Amygdala (tissue), 56 donors: ENCODE measurements at places on chromosomes 13 and 19.

DNA sequence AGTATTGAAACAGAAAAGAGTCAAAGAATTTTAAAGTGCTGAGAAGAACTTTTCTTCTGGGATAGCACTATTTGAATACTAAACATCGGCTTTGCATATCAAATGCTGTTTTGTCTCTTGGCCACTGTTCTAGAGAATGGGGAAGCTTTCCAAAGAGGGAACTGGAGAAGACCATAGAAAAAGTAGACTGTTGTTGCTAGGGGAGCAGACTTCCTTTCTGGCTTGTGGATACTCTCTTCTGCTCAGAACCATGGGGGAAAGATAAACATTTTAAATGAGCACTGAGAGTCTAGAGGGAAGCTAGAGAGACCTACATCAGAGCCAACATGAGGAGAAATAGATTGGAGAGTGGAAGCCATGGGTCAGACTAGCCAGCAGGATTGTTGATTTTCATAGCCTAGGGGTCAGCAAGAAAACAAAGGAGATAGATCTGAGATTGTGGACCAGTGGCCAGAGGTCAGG, 315.7 kb downstream of the KCTD12 start:
- DNase-seq: no peak

DNA sequence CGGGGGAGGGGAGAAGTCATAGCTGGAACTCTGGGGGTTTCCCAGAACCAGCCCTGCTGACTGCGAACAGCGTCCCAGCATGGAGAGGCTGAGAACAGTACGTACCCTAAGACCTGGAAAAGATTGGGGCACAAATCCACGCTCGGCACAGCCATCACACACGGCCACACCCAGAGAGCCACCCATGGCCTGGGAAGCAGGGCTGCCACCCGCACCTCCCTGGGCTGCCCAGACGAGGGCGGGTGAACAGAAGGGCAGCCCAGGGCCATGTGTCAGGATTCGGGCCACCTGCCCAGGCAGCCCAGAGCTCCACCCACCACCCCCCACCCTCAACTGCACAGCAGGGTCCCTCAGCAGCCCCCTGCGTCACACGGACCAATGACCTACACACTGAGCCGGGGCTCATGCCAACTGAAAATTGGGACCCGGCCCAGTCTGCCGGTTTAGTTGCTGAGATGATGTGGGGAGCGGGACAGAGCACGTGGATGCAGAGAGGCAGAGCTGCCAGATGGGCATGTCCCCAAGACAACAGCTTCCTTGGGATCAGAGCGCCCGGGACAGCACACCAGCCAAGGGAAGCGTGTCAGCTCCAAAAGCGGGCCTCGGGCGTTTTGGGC, 8.5 kb downstream of the UBXN6 start:
- DNase-seq: peak; percentile 36

DNA sequence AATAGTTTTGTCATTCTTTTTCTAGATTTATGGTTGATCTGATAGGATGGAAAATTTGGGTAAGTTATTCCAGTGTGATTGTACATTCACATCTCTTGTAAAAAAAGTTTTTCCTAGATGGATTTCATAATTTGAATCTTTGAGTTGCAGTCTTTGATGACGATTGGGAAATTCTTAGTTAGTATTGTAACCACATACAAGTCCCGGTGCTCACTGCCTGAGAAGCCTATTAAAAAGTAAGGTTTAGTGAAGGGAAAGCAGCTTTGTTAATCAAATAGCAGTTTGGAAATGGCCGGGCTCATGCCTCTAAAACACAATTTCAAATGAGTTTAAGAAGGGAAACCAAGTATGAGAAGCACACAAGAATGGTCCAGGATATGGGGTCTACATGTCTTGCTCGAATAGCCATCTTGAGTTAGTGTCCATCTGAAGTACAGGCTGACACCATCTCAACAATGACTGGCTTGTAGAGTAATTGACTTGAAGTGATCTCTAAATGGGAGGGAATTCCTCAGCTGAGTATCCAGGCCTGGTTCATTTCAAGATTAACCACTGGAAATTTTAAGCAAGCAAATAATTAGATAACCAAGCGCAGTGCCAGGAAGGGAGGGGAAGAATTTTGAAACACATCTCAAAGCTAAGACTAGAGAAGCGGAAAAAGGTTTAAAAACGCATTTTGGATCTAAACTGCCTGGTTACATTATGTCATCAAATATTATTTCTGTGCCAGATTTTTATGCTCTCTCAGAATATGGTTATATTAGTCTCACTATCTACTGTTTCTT, 1145.6 kb upstream of the MIR17HG start:
- no peak for DNase-seq

DNA sequence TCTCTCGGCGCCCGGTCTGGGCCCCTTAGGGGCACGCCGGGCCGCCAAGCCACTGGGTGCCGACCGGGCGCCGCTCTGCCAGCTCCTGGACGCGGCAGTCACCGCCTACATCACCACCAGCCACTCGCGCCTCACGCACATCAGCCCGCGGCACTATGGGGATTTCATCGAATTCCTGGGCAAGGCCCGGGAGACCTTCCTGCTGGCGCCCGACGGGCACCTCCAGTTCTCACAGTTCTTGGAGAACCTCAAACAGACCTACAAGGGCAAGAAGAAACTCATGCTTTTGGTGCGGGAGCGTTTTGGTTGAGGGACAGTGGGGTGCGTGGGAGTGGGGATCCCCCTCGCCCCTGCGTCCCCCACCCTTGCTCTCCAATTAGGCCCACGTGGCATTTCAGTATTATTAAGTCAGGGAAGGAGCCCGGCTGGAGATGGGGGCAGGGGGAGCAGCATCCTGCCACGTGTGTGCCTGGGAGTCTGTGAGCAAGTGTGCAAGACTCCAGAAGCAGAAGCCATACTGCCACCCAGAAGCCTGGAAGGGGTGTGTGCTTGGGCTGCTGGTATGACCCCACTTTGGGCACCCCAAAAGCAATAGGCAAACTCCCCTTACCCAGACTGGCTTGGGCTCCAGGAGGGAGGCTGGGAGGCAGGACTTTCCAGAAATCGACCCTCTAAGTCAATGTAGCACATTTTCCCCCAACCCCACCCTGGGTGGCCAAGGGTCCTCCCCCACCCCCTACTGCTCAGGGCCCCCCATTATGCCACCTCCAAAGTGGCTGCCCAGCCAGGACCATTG, 35.7 kb downstream of the ZSWIM4 start:
- DNase-seq: no peak

DNA sequence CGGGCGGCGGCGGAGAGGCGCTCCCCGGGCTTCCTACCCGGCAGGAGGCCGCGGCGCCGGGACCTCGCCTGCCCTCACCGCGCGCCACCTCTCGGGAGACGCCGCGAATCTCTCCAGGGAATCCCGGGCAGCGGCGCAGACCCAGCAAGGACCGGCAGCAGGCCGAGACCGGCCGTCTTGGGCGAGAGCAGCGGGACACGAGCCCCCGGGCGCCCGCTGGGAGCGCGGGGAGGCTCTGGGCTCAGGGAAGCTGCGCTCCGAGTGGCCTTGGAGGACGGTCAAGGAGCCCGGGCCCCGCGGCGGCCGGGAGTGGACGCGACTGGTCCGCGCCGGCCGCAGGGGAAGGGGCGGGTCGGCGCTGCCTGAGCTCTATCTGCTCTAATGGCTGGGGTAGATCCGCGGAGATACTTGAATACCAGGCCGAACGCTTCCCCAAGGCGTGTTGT, 14.7 kb downstream of the CDX2 start:
- no peak for DNase-seq
